ENCODE measurements at places on chromosomes 5 and 9. TPM values are rescaled to one million over a fixed set of nuclear protein-coding genes. Genes with fewer than 3 reads are reported as not detected.

The TAF11L10 gene
- not detected for total RNA-seq

The SDHA gene
- 130 TPM for total RNA-seq

- no peak overlapping the region for H3K27ac ChIP-seq
- no peak overlapping the region for H3K4me3 ChIP-seq
- H3K4me1 ChIP-seq, result peaks cover 16% of the 10 kb centered on the region
- DNase-seq, result no peak
Measured at GRCh38 chr5:75496026-75496425, 15.4 kb downstream of the CERT1 start.

DNA sequence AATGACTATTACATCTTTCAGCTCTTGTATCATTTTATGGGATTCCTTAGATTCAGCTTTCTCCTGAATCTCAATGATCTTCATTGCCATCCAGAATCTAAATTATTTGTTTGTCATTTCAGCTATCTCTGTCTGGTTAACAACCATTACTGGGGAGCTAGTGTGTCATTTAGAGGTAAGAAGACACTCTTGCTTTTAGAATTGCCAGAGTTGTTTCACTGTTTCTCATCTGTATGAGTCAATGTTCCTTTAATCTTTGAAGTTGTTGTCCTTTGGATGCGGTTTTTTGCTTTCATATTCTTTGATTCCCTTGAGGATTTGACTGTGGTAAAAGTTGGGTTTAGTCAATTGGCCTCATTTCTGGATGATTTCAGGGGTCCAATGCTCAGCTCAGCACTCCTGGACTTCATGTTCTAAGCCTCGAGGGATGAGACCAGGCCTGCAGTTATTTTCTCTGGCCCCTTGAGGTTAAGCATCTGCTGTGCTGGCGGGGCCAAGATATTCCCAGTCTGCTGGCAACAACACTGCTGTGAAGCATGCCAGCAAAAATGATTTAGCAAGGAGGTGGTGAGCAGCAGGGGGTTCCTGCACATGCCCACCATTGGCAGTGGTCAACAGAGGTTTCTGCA, 102.4 kb upstream of the PCSK5 start:
- no peak for DNase-seq
- H3K27me3 ChIP-seq, result no peaks in the 10 kb centered on the region
- no peaks in the 10 kb centered on the region for H3K36me3 ChIP-seq
- no peaks in the 10 kb centered on the region for H3K4me1 ChIP-seq
- H3K27ac ChIP-seq, result no peak overlapping the region

The CNTLN gene
- 2.3 TPM for total RNA-seq

DNA sequence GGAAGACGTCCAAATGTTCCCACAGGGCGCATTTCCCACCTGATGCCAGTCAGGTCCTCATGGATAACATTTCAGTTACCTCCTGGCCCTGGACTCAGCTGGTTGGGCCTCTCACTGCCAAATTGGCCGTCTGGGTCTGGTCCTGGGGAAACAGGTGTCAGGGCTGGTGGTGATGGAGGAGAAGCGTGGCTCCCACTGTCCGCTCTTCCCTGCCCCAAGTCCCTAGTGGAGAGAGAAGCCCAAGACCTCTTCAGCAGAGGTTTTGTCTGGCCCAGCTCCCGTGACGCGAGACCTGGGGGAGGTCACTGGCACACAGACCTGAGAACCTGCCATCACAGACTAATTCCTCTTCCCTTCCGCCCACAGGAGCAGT, 27.8 kb upstream of the PRDM12 start:
- no peak overlapping the region for H3K27ac ChIP-seq
- H3K36me3 ChIP-seq, result no peaks in the 10 kb centered on the region

The SH2D3C gene
- total RNA-seq, result 23.9 TPM

The LCN9 gene
- not detected for total RNA-seq

GRCh38 chr5:31122998-31123951, 70.2 kb upstream of the CDH6 start:
- H3K27ac ChIP-seq, result no peak overlapping the region
- H3K4me1 ChIP-seq, result no peaks in the 10 kb centered on the region
- no peaks in the 10 kb centered on the region for H3K27me3 ChIP-seq
- no peaks in the 10 kb centered on the region for H3K36me3 ChIP-seq

DNA sequence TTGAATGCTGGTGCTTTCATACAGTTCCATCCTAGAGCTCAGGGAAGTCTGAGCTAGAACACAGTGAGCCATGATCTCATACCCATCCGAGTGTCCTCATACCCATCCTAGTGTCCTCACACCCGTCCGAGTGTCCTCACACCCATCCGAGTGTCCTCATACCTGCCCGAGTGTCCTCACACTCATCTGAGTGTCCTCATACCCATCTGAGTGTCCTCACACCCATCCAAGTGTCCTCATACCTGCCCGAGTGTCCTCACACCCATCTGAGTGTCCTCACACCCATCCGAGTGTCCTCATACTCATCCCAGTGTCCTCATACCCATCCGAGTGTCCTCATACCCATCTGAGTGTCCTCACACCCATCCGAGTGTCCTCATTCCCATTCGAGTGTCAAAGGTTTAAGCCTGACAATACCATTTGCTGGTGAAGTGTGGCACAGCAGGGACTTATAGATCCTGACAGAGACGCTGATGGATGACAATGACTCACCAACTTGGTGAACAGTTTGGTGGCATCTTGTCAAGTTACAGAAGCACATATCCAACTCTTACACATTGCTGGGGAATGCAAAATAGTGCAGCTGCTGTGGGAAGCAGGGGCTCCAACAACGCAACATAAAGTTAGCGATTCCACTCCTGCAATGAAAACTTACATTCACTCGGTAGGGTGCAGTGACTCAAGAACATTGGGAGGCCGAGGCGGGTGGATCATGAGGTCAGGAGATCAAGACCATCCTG, 77.0 kb upstream of the COL5A1 start:
- H3K4me1 ChIP-seq, result peaks cover 6% of the 10 kb centered on the region
- H3K27me3 ChIP-seq, result peaks cover 2% of the 10 kb centered on the region
- no peak overlapping the region for H3K4me3 ChIP-seq
- no peak overlapping the region for H3K27ac ChIP-seq

- no peak overlapping the region for H3K4me3 ChIP-seq
- no peak overlapping the region for H3K27ac ChIP-seq
- no peak for DNase-seq
- H3K27me3 ChIP-seq, result no peaks in the 10 kb centered on the region
- no peaks in the 10 kb centered on the region for H3K36me3 ChIP-seq
Measured at GRCh38 chr5:113735751-113736150, 222.3 kb downstream of the YTHDC2 start.

The OR4F3 gene
- total RNA-seq, result not detected

- no peak overlapping the region for H3K4me3 ChIP-seq
- no peak overlapping the region for H3K27ac ChIP-seq
- H3K36me3 ChIP-seq, result peaks cover 6% of the 10 kb centered on the region
- peak; percentile 13 for DNase-seq
- no peaks in the 10 kb centered on the region for H3K27me3 ChIP-seq
- peaks cover 13% of the 10 kb centered on the region for H3K4me1 ChIP-seq
Measured at GRCh38 chr9:127887792-127888191, 10.3 kb upstream of the AK1 start.

The ZER1 gene
- total RNA-seq, result 22.4 TPM

The COL23A1 gene
- total RNA-seq, result 0.17 TPM

GRCh38 chr9:19496321-19497050, 87.7 kb downstream of the ACER2 start:
- no peak overlapping the region for H3K4me3 ChIP-seq
- DNase-seq, result no peak
- H3K27me3 ChIP-seq, result peaks cover 15% of the 10 kb centered on the region
- H3K27ac ChIP-seq, result no peak overlapping the region
- H3K4me1 ChIP-seq, result peaks cover 17% of the 10 kb centered on the region

- no peak overlapping the region for H3K4me3 ChIP-seq
- H3K27me3 ChIP-seq, result no peaks in the 10 kb centered on the region
- H3K4me1 ChIP-seq, result peaks cover 27% of the 10 kb centered on the region
- no peaks in the 10 kb centered on the region for H3K36me3 ChIP-seq
Measured at GRCh38 chr9:100101608-100102007, 2.6 kb downstream of the INVS start.

- no peak overlapping the region for H3K27ac ChIP-seq
- H3K27me3 ChIP-seq, result peaks cover 15% of the 10 kb centered on the region
- no peak for DNase-seq
- H3K4me3 ChIP-seq, result no peak overlapping the region
- no peaks in the 10 kb centered on the region for H3K36me3 ChIP-seq
Measured at GRCh38 chr5:74174366-74174765, 466.2 kb downstream of the ENC1 start.

GRCh38 chr5:169298193-169298592, 2.7 kb downstream of the SLIT3 start:
- no peak overlapping the region for H3K27ac ChIP-seq
- no peak for DNase-seq
- no peaks in the 10 kb centered on the region for H3K36me3 ChIP-seq
- H3K4me3 ChIP-seq, result no peak overlapping the region

DNA sequence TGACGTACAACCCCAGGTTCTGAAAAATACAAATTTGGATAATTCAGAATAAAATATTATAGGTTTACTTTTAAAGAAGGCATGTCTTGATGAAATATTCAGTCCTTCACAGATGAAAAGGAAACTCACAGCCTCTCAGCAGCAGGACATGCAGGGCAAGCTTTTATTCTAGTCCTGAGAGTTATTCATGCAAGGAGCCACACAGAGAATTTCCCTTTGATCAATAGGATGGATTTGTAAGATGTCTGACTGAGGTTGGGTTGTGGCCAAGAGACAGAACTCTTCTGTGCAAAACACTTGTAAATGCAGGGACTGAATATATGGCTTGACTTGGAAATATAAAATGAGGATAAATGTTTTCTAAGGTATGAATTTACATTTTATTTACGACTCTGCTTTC, 48.8 kb upstream of the TBCA start:
- peaks cover 31% of the 10 kb centered on the region for H3K27me3 ChIP-seq
- no peak for DNase-seq
- H3K4me1 ChIP-seq, result no peaks in the 10 kb centered on the region

DNA sequence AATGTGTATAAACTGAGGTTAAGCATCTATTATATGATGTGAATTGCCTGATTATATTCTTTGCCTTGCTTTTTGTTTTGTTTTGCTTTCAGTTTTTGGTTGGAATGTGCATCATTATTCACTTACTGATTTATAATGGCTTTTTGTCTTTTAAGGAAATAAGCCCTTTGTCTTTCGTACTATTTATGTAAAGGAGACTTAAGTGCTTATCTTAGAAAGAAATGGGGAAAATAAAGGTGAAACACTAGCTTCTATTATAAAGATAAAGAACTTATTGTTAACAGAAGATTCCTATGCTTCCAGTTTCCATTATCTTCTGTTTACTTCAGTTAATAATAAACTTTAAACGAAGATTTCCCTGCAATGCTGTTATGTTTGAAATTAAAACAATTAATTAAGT, 23.3 kb downstream of the COX7C start:
- H3K4me3 ChIP-seq, result no peak overlapping the region
- peaks cover 12% of the 10 kb centered on the region for H3K27me3 ChIP-seq
- no peaks in the 10 kb centered on the region for H3K4me1 ChIP-seq
- no peak for DNase-seq
